ENCODE measurements at places on chromosomes 4 and X.

- H3K27ac ChIP-seq: no peak overlapping the region
- no peak overlapping the region for H3K4me3 ChIP-seq
- DNase-seq: no peak
- H3K36me3 ChIP-seq: no peaks in the 10 kb centered on the region
- no peaks in the 10 kb centered on the region for H3K4me1 ChIP-seq
Measured at GRCh38 chr4:8906668-8906970, 35.0 kb upstream of the HMX1 start.

DNA sequence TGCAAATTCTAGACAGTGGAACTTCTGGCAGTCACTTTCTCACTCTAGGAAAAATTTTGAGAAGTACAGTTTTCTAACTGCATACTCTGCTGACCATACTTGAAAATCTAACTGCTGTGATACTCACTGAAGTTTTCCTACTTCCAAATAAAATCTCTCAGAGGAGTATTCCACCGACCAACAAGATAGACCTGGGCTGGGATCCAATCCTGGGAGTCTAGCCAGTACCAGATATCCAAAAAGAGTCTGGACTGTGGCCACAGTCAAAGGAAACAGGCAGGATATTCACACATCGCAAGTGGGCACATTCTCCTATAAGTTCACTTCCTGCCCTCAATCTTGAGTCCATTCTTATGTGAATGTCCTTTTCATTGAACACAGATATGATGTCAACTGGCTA lies 1138.7 kb upstream of the PCDH7 start:
- H3K27ac ChIP-seq: no peak overlapping the region
- no peaks in the 10 kb centered on the region for H3K36me3 ChIP-seq
- no peak for DNase-seq

- no peaks in the 10 kb centered on the region for H3K36me3 ChIP-seq
- DNase-seq: peak; percentile 82
- peaks cover 9% of the 10 kb centered on the region for H3K27me3 ChIP-seq
Measured at GRCh38 chr4:826508-827208, 729 bp upstream of the CPLX1 start.

GRCh38 chr4:157803845-157804521 lies 368.8 kb downstream of the GASK1B start:
- no peak overlapping the region for H3K27ac ChIP-seq
- no peaks in the 10 kb centered on the region for H3K4me1 ChIP-seq
- H3K27me3 ChIP-seq: no peaks in the 10 kb centered on the region
- no peak for DNase-seq
- H3K36me3 ChIP-seq: no peaks in the 10 kb centered on the region

DNA sequence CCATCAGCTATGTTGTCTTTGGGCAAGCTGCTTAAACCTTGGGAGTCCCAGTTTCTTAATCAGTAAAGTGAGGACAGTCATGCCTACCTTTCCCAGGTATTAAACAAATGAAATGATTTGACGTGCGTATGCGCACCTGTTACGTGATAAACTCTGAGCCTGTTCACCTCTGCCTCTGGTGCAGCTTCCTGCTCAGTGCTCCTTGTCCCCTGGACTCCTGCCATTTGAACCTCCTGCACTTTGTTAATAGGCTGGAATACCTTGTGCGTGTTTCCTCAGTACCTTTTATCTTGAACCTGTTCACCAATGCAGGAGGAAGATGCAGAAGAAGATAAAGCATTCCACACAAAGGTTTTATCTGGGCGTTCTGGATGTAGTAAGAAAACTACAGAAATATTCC lies 211.9 kb downstream of the CEP135 start:
- no peak overlapping the region for H3K4me3 ChIP-seq
- no peaks in the 10 kb centered on the region for H3K4me1 ChIP-seq
- no peak for DNase-seq
- no peaks in the 10 kb centered on the region for H3K36me3 ChIP-seq

- DNase-seq: no peak
- H3K4me3 ChIP-seq: no peak overlapping the region
- no peaks in the 10 kb centered on the region for H3K4me1 ChIP-seq
- H3K36me3 ChIP-seq: peaks cover 28% of the 10 kb centered on the region
- no peaks in the 10 kb centered on the region for H3K27me3 ChIP-seq
Measured at GRCh38 chr4:184396570-184397515, 77.5 kb downstream of the IRF2 start.

- peak overlapping the region; percentile 78 for H3K27ac ChIP-seq
- H3K27me3 ChIP-seq: no peaks in the 10 kb centered on the region
Measured at GRCh38 chrX:49191574-49192011, 5.4 kb upstream of the PRICKLE3 start.

DNA sequence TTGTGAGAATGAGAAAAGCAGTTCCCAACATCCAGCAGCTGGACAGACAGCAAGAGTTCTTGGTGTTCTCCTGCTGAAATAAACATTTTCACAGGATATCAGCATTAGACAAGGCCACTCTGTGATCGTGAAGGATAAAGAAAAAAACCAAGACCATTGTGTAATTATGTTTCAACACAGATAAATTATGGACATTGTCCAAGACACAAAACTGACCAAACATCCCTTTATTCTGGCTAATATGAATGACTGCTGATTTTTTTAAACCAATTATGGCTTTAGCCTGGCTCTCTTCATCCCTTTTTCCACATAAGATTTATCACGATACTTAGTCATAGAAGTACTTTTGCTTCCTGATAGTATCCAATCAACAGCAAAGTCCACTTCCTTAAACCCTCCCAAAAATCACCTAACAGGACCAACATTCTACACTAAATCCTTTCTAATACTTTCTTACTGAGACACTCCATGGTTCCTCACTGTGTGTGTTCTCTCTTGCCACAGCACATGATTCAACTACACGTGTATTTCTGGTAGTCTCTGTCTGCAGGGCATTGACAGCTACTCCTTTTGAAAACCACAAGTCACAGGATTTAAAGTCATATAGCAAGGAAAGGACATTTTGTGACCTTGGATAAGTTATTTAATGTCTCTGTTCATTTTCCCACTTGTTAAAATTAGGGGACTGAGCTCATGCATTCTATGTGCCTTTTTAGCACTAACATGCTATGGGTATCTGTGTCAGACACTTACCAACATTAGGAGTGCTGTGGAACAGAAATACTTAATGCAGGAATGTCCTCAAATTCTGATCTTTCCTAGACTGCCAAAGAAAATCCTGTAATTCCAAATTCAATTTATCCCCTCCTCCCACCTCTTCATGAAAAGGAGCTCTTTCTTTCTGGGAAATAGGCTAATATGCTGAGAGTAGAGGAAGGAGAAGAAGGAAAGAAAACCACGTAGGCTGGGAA lies 137.2 kb upstream of the PGRMC2 start:
- H3K4me1 ChIP-seq: no peaks in the 10 kb centered on the region
- no peaks in the 10 kb centered on the region for H3K27me3 ChIP-seq
- H3K36me3 ChIP-seq: no peaks in the 10 kb centered on the region
- H3K4me3 ChIP-seq: no peak overlapping the region
- H3K27ac ChIP-seq: no peak overlapping the region
- no peak for DNase-seq

GRCh38 chr4:181830404-181831035 lies 412.7 kb upstream of the TENM3 start:
- no peaks in the 10 kb centered on the region for H3K27me3 ChIP-seq
- no peak overlapping the region for H3K4me3 ChIP-seq
- no peaks in the 10 kb centered on the region for H3K36me3 ChIP-seq
- no peak for DNase-seq

DNA sequence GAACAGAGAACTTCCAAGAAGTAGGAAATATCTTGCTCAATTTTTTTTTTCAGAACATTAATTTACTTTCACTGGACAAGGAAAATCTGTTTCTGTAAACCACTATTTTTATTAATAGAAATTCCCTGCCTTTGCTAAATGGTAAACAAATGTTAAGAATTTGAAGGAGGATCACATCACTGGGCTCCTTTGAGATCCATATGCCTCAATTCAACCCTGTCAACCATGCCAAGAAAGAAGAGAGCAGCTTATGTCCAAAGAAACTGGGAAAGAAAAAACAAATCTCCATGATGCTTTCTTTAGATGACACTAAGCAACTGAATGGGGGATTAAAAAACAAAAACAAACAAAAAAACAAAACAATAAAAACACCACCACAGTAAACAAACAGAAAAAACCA lies 47.7 kb downstream of the LNX1 start:
- no peaks in the 10 kb centered on the region for H3K4me1 ChIP-seq
- no peak for DNase-seq
- H3K4me3 ChIP-seq: no peak overlapping the region
- H3K27me3 ChIP-seq: peaks cover 2% of the 10 kb centered on the region

GRCh38 chr4:76821641-76822040 lies 76.3 kb downstream of the SOWAHB start:
- H3K4me3 ChIP-seq: no peak overlapping the region
- peaks cover 4% of the 10 kb centered on the region for H3K27me3 ChIP-seq
- H3K4me1 ChIP-seq: no peaks in the 10 kb centered on the region

DNA sequence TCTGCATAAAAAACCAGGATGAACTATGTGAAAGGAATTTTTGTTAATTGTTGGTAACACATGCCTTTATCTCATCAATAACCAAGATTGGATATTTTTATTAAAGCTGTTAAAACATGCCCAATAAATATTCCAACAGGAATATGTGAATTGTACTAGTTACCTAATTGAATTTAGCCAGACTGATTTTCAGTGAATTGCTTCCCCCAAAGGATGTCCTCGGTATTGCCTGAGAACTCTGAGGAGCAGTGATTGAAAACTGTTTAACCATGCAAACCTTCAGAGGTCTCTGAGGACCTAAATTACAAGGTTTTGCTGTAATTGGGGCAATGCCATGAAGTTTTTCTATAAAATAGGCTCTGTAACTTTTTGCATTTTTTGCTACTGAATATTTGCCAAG lies 66.6 kb downstream of the BLTP1 start:
- no peak overlapping the region for H3K4me3 ChIP-seq
- no peaks in the 10 kb centered on the region for H3K27me3 ChIP-seq
- peaks cover 6% of the 10 kb centered on the region for H3K36me3 ChIP-seq
- no peak overlapping the region for H3K27ac ChIP-seq
- DNase-seq: no peak

- no peak for DNase-seq
- peaks cover 54% of the 10 kb centered on the region for H3K4me1 ChIP-seq
- no peak overlapping the region for H3K4me3 ChIP-seq
- H3K36me3 ChIP-seq: peaks cover 59% of the 10 kb centered on the region
- no peak overlapping the region for H3K27ac ChIP-seq
Measured at GRCh38 chr4:1241466-1241935, 7.4 kb downstream of the CTBP1 start.

DNA sequence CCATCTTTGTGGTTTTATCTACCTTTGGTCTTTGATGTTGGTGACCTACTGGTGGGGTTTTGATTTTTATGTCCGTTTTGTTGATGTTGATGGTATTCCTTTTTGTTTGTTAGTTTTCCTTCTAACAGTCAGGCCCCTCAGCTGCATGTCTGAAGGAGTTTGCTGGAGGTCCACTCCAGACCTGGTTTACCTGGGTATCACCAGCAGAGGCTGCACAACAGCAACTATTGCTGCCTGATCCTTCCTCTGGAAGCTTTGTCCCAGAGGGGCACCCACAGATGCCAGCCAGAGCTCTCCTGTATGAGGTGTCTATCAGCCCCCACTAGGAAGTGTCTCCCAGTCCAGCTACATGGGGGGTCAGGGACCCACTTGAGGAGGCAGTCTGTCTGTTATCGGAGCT lies 199.3 kb upstream of the WDFY3 start:
- H3K27me3 ChIP-seq: no peaks in the 10 kb centered on the region
- no peak overlapping the region for H3K27ac ChIP-seq
- no peak overlapping the region for H3K4me3 ChIP-seq
- H3K4me1 ChIP-seq: no peaks in the 10 kb centered on the region

- peak; percentile 55 for DNase-seq
- no peaks in the 10 kb centered on the region for H3K27me3 ChIP-seq
- peaks cover 36% of the 10 kb centered on the region for H3K36me3 ChIP-seq
- H3K27ac ChIP-seq: no peak overlapping the region
- H3K4me3 ChIP-seq: no peak overlapping the region
Measured at GRCh38 chrX:68710870-68711576, 63.6 kb downstream of the STARD8 start.

Data from K562 (cell line).